Daoy (cell line): ENCODE measurements at places on chromosomes 13 and 19.

GRCh38 chr13:100544866-100545683 is 43.5 kb downstream of the GGACT start:
- no peak for DNase-seq

DNA sequence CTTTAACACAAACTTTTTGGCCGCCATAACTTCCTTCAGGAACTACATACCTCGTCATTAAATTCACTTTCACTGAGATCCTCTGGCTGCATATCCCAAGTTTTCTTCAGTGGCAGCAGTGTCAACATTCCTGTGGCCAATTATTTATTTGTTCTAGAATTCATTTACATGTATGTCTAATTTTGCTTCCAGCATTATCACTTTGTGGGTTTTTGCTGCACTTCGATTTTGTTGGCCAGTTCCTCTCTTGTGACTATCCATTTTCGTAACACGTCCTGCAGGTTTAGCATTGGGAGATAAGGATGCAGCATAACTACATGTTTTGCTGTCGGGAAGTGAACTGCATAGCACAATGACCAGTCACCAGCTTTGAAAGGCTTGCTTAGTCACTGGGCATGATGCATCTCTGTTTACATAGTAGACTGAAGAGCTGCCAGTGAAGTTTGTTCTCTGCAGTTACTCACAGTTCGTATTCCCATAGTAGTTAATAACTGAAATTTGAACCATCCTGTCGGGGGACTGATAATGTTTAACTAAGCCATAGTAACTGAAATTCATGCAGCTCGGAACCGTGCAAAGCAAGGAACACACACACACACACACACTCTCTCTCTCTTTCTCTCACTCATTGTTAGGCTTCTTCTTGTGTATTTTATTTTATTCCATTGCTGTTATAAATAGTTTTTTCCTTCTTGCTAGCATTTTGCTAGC is 28.3 kb downstream of the ZNF507 start:
- DNase-seq: peak; percentile 97

DNA sequence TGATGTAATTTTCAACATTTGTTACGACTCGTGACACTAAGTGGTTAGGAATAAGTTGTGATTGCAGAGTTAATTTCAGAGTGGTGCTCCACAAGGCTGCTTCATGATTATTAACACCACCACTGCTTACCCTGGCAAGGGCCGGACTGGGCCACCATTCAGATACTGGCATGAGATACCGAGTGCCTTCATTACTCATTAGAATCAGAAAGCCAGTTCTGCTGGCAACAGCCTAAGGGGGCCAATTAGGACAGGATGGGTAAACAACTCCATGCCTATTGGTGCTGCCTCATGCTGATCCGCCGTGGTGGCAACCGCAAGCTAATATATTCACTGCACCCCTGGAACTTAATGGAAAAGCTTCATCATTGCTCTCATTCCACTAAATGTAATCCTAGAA is 575.1 kb downstream of the EFNB2 start:
- DNase-seq: peak; percentile 39

- no peak for DNase-seq
Observed at GRCh38 chr19:7641290-7642276, 4.7 kb downstream of the STXBP2 start.

- no peak for DNase-seq
Observed at GRCh38 chr13:111636804-111637203, 316.4 kb downstream of the TEX29 start.

GRCh38 chr19:53172889-53173288 is 14.0 kb upstream of the ZNF347 start:
- no peak for DNase-seq

DNA sequence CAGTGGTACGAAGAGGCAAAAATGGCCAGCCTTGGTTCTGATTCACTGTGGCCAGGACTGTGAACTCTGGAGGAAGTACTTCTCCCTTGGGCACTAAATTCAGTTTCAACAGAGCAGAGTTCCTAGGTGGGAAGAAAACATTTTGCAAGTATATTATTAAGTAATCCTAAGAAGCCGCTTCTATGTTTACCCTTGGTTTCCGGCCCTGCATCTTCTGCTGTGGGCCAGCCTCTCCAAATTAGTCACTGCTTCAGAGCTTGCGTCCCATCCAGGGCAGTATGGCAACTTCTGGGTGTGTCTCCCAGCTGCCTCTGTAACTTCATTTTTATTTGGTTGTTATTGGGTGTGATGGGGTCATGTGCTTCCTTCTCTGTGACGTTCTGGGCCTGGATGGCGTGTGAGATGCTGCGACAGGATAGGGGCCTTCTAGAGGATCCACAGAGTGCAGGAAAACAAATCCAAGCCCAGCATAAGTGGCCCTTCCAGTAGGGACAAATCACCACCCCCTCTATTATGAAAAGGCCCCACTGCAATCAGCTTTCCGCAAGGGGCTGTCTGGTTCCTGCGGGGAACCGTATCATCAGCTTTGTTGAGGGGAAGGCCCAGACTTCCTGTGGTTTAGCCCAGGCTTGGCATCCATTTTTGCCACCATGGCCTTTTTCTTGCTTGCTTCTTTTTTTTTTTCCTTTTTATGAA is 55.1 kb upstream of the C1QTNF9 start:
- DNase-seq: no peak

GRCh38 chr13:99563404-99563803 is 62.1 kb downstream of the TM9SF2 start:
- no peak for DNase-seq

DNA sequence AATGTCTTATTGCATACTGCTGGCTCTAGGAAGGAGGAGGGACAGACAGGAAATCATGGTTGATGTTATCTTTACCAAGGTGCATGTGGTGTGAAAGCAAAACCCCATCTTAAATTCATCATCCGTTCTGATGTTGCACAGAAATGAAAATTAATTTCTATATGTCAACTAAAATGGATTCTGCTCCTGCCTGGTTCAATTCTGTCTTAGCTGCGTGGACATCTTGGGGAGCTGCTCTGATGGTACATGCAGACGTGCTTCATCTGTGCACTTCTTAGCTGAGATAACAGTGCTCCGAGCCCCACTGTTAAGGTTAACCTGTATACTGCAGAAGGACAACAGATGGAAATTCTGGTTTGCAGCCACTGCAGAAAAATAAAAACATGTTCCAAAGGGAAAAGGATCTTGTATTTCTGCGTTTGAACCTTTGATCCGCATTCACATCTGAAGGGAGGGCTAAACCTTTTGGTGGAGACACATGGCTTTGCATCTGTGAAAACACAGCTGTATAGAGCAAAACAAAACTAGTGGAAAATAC is 155.6 kb downstream of the TM9SF2 start:
- no peak for DNase-seq

DNA sequence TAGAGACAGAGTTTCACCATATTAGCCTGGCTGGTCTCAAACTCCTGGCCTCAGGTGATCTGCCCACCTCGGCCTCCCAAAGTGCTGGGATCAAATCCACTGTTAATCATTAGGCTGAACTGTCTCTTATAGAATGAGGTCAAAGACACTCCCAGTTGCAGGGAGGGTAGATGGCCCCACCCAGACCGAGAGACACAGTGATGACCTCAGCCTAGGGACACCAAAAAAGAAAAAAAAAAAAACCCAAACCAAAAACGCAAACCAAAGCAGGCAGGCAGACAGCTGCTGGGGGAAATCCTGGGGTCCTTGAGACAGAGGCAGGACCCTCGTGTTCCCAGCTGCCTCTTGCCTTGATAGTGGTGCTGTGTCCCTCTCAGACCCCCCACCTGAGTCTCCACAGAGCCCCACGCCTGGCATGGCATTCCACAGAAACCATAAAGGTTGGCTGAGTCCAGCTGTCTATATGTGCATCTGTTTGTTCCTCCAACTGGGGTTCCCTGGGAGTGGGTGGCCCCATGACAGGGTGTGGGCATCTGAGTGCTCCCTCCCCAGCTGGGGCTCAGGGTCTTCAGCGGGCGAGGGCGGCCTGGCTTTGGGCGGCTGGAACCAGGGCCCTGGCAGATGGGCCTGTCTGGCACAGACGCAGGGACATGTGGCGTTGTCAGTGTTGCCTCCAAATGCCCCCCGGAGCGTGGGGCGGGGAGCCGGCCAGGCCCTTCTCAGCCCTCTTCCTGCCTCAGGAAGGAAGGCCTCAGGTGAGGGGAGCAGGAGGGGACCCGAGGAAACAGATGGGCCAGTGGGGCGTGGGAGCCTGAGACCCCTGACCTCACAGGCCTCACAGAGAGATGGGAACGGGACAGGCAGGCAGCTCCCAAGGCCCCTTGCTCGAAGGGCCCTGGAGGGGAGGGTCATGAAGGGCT is 5.2 kb downstream of the DAND5 start:
- DNase-seq: no peak

- DNase-seq: peak; percentile 86
Observed at GRCh38 chr13:33610438-33611120, 207.4 kb upstream of the RFC3 start.

GRCh38 chr19:16571822-16572331 is 338 bp downstream of the SLC35E1 start:
- DNase-seq: no peak

GRCh38 chr19:38908911-38909310 is 3.1 kb downstream of the CCER2 start:
- no peak for DNase-seq

DNA sequence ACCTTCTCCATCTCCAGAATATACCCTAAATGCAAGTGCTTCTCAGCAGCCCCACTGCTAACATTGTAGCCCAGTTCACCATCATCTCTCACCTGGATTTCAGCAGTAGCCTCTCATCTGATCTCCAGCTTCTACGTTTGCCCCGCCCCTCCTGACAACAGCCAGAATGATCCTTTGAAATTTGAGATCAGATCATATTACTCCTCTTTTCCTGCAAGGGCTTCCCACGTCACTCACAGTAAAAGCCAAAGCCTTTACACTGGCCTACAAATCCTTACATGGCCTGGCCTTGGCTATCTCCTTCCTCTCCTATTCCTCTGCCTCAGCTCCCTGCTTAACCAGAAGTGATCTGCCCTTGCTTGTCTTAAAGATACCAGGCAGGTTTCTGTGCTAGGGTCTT is 94.3 kb upstream of the NBEA start:
- no peak for DNase-seq

GRCh38 chr13:27797228-27797624 is 4.9 kb downstream of the GSX1 start:
- DNase-seq: peak; percentile 58

DNA sequence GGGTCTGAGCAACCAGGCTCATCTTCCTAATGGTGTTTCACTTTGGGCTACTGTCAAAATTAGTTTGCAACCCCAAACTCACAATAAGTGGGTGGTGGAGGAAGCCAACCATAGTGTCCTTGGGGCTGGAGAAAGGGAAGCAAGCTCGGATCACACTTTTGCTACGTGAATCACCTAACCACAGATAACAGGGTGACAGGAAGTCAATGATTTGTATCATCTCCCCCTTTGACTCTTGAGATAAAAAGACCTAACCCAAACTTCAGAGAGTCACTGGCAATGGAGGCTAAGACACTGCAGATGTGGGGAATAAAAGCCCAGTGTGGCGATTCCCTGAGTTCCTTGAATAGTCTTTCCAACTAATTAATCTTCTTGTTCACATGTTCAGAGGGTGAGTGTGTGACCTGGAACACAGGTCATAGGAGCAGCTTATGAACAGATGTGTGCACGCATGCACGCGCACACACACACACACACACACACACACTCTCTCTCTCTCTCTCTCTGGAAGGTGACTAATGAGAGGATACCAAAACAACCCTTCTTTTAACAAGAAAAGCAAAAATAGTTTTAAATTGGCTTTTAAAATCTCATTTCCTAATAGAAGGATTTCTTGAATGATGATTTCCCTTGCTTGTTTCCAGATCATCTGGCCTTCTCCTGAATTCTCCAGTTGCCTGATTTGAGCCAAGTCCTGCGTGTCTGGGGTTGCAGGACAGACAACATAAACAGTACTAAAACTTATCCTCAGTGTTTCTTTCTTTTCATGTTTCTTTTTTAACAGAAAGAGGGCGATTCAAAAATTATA is 21.2 kb upstream of the DOCK9 start:
- peak; percentile 23 for DNase-seq

- no peak for DNase-seq
Observed at GRCh38 chr13:98368019-98368418, 190.9 kb upstream of the RNF113B start.

DNA sequence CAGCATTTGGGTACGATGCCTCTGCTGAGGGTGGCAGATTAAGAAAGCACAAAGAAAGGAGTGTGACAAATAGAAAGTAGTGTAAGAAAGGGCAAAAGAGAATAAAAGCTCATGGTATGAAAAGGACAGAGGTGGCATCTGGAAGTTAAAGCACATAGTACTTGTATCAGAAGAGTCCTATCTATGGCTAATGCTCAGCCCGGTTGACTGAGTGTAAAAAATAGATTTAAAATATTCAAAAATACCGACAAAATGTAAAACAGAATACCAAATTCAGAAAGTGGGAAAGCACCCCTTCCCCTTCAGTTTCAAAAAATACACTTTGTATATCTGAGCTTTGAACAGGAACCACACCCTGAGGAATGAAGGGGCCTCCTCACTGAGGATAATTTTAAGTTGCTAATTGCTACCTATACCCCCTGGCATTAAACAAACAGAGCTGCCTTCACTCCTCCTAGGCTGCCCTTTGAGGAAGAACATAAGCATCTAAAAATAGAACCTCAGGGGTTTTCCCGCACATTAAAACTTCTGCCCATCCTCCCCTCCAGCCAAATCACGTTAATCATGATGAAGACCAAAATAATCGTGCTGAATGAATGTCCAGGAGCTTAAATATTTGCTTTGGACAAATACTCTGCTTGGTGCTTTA is 43.3 kb downstream of the DLEU7 start:
- DNase-seq: peak; percentile 8

DNA sequence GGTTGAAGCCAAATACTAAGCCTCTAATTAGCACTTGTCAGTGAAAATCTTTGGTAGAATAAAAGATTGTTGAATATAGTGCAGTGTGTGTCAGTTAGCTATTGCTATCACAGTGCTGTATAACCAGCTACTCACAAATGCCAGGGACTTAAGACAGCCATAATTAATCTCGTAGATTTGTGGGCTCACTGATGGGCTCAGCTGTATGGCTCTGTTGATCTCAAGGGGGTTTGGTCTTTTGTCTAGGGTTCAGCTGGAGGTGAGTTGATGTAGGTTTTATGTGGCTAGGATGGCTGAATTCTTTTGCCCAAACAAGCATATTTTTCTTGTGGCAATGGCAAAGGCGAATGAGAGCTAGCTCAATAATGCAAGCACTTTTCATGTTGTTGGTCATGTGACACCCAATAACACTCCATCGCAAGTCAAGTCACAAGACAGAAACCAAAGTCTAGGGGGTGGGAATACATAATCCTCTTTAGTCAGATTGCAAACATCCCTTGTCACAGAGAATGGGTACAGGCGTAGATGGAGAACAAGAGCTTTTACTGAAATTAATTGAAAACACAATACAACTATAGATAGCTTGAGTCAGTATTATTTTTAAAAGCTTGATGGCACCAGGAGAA is 121.7 kb upstream of the EDNRB start:
- DNase-seq: no peak

GRCh38 chr19:40691421-40692211 is 1.2 kb upstream of the NUMBL start:
- DNase-seq: peak; percentile 34
